ENCODE measurements at places on chromosomes 7 and 10.

GRCh38 chr10:47268696-47269095, 31.3 kb upstream of the GDF10 start:
- DNase-seq: no peak

DNA sequence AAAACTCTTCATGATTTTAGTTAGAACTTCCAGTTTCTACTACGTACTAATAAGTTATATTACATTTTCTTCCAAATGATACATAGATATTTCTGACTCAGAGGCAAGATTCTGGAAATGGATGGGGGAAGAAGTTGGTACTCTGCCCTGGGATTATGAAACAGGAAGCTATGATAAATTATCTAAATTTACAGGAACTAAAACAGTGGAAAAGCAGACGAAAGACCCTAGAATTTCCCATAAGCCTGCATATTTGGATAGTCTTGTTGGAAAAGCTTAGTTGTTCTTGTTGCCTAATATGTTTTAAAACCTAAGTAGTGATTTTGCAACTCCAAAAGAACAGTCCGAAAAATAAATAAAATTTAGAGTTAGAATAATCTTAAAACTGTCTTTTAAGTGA, 21.8 kb downstream of the CFAP69 start:
- DNase-seq: no peak

DNA sequence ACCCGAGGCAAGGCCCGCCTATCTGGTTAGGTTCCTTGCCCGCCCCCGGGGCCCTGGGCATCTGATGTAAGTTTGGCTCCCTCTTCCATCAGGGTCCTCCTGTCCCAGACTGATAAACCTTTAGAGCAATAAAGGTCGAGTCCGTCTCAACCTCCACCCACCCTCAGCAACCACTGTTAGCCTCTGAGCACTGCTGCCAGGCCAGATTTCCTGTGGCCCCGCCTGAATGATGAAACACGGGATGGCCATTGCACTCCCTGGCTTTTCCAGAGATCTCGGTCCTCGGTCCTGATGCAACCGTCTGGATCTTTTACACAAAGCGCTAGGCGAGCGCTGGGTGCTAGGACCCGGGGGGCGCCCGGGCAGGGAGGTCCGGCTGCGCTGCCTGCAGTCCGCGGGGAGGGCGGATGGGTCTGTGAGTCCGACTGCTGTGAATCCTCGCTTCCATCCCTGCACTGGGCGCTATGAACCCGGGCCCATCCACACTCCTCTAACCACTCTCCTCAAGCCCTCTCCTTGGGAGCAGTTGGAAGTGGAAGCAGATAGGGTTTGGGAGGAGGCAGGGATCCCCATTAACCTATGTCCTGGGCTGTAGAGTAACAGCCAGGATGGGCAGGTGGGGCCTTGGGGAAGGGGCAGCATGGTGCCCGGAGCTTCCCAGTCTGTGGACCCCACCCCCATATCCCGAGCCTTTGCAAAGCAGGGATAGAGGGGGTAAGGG, 875 bp upstream of the DDIT4 start:
- DNase-seq: no peak

DNA sequence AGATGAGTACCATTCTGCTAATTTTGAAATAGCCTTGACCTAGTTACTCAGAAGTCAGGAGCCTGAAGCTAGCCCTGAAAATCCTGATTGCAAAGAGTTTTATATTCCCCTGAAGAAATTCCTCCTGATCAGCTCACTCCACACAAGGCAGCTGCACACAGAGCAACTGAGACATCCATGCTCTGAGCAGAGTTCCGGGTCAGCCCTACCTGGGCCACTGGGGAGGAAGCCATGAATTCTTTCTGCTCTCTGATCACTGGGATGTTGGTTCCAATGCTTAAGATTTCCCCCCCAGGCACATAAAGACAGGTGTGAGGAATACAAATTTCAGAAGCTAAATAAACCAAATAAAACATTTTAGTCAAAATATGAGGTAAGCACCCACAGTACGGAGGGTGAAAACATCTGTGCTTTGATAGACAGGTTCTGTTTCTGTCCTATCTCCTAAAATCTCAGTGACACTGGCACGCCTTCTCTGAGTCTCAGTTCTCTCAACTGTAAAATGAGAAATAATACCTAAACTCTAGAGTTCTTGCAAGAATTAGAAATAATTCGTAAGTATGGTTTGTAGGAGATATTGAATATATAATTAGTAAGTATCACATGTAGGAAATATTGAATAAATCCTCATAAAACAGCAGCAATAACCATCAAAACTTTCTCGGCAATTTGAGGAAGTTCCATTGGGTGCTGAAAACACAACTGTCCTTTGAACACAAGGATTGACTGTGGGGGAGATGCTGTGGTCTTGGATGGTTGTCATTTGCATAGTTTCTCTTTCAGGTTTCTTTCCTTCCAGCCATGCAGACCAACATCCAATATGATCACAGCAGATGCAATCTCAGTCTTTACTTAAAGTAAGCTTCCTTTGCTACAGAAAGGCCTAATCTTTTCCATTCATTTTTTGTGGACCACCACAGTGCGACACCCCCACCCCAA, 133.0 kb upstream of the TNS3 start:
- no peak for DNase-seq

- DNase-seq: no peak
These were observed 2.6 kb upstream of the OPN4 start for GRCh38 chr10:86651631-86652331.

DNA sequence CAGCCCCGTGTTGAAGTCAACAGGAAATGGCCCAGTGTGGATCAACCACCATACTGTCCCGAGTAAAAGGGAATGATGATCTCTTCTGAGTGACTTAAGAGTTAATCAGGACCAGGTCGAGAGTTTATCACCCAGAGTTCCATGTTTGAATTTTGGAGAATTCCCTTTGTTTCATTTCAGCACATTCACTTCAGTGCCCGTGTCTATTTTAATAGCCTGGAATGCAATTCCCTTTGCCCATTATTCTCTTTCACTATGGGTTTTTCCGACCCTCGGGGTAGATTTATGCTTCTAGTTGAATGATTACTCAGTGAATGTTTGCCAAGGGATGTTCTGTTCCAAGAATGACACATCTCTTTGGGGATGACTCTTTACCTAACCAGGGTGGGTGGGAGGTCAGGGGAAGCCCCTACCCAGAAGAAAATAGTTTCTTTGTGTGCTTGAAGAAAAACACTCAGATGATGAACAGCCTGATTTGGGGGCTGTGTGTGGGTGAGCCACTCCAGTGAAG, 594.9 kb downstream of the INHBA start:
- DNase-seq: no peak

DNA sequence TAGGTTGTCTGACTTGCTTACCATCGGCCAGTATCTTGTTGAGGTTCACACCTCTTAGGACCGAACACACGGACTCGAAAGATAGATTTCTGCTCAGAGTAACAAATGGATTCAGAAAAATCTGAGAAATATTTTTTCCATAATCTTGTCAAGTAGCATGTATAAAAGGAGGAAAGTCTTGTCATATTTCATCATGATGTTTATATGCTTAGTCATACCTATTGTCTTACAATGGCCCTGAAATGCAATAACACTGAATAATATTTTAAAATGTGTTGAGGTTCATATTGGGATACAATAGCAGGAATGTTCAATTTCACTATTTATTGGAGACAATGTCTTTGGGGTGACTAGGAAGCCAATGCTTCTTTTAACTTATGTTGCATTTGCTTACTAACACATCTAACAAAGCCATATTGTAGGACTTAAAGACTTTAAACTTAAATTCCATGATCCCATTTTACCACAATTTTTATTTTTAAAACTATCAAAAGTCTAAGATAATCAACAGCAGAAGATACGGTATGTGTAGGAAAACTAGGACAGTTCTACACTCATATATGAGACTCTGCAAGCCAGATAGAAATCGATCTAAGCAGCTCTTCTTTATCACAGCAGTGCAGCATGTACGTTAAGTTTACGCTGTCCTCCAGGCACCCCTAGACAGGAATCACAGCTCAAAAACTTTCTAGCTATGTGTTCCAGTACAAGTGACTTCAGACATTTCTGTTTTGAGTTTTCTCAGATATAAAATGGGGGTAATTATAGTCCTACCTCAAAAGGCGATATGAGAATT, 135.7 kb upstream of the CAV2 start:
- DNase-seq: no peak

DNA sequence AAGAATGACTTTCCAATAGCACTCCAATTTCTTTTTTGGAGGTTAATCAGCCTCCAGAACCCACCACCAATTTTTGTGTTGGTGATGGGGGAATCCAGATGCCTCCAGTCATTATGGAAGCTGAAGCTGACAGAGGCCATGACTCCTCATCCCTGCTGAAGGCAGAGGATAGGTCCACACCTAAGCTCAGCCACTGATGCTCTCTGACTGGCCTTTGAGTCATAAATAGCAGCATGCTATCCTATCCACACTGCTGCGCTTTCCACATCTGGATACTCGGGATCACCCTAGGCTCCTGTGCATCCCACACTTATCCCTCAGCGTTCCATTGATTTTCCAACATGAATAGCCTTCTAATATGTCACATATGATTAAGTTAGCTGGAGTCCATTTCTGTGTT, 124.2 kb downstream of the TES start:
- no peak for DNase-seq

DNA sequence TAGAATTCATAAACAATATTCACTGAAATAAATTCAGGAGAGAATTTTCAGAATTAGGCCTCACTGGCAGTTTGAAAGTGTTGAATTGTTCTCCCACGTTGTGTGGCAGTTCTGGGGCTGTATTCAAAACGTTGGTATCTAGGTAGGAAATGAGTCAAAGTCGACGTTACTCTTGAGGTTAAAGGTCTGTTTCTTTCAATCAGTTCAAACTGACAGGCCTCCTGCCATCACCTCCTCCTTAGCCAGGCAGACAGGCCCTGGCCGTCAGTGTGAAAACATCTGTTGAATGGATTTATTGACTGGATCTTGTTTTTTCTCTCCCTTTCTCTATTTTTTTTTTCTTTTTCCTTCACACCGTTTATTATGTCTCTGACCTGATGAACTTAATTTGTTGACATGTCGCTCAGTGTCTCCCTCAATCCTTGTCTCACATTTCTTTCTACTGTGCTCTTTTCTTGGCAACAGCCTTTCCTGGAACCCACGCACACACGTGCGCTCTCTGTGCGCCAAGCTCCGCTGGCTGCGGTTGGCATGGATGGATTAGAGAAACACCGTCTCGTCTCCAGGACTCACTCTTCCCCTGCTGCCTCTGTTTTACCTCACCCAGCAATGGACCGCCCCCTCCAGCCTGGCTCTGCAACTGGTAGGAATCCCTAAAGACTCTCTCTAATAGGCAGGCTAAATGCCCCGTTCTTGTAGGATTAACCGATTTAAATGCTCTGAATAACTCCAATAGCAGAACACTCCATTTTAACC, 231.7 kb downstream of the HDAC9 start:
- no peak for DNase-seq

DNA sequence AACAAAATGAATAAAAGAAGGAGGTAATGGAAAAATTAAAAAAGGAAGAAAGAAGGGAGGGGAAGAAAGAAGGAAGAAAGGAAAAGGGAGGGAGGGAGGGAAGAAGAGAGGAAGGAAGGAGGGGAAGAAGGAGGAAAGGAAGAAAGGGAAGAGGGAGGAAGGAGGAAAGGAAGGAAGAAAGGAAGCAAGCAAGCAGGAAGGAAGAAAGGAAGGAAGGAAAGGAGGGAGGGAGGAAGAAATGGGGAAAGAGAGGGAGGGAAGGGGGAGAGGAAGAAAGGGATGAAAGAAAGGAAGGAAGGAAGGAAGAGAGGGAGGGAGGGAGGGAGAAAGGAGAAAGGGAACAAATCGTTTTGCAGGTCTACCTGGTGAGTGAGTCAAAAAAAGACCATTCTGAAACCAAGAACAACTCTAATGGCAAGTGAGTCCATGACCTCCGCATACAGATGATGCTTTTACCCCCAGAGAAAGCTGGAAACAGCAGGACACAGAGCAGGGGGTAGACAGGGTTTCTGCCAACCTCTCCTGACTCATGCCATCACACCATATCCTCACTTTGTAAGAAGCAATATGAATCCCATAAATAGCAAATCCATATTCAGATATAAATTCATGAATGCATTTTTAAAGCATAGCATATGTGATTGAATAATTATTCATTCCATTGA, 1112.9 kb upstream of the AUTS2 start:
- DNase-seq: no peak

DNA sequence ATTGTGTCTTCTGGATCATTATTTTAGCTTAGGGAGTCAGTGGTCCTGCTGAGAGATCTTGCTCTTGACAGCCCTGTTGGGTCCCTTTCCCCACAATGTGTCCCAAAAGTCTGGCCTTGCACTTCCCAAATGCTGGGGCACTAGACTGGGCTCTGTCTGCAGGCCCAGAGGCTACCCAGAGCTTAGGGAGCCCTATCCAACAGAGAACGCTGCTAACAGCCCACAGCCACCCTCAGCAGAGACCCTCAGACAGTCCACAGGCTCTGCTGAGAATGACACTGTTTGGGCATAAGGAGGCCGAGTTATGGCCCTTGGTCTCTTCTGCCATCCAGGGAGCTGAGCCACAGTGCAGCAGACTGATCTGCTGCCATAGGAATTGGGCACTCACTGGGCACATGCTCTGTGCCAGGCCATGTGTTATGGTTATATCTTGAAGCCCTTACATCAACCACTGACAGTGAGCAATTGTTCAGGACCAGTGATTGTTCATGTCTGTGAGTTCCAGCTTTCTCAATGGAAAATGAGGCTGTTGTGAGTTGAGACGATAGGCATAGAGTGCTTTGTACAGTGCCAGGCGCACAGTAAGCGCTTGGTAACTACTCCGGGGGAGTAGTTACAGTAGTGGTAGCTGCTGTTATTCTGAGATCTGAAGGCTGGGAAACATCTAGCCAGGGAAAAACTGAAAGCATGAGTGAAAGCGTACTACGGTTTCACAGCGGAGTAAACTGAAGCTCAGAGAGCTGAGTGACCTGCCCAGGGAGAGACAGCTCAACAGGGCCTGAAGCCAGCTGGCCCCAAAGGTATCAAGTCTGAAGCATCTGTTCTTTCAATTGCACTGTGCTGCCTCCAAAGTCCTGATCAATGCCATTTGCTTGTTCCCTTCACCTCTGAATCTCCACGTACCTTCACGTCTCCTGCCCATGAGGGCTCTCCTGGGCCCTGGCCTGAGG, 77.6 kb upstream of the PRLHR start:
- DNase-seq: no peak

- DNase-seq: no peak
These were observed 57.8 kb downstream of the COL26A1 start for GRCh38 chr7:101420436-101420835.

GRCh38 chr7:32618470-32618869, 123.2 kb downstream of the AVL9 start:
- DNase-seq: no peak

All from stimulated activated CD8-positive, alpha-beta memory T cell treated with anti-CD3 and anti-CD28 coated beads, Interleukin-4, amount 100 ng/mL, for 1 hour (primary cell).